ENCODE measurements at places on chromosomes 11 and 22.

- DNase-seq = no peak
These were observed 76.5 kb downstream of the PACSIN2 start for GRCh38 chr22:42938449-42938848.

DNA sequence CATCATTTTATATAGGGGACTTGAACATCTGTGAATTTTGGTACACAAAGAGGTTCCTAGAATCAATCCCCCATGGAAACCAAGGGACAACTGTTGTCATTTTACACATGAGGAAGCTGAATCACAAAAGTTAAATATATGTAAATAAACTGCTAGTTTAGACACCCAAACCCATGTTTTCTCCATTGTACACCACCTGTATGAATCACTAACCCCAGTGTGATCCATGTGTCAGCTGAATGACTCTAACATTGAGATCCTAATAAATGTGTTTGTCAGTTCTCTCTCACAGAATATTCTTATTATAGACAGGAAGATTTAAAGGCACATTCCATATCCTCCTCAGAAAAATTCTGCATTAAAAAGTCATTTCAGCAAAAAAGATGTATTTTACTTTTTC lies 83.3 kb downstream of the ATG16L2 start:
- DNase-seq = no peak

DNA sequence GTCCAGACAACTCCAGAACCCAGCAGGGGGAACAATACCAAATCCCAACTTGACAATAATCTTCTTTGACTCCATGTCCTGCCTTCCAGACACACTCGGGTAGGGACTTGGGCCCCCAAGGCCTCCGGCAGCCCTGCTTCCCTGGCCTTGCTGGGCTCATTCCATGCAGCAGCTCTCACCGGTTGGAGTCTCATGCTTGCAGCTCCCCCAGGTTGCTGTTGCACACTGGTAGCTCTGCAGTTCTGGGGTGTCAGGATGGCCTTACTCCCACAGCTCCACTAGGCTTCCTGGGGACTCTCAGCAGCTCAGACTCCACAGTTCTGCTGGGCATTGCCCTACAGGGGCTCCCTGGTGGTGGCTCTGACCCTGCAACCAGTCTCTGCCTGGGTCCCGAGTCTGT lies 42.8 kb downstream of the ST3GAL4 start:
- DNase-seq = no peak

- no peak for DNase-seq
These were observed 361.0 kb upstream of the ANO3 start for GRCh38 chr11:25970726-25971508.

DNA sequence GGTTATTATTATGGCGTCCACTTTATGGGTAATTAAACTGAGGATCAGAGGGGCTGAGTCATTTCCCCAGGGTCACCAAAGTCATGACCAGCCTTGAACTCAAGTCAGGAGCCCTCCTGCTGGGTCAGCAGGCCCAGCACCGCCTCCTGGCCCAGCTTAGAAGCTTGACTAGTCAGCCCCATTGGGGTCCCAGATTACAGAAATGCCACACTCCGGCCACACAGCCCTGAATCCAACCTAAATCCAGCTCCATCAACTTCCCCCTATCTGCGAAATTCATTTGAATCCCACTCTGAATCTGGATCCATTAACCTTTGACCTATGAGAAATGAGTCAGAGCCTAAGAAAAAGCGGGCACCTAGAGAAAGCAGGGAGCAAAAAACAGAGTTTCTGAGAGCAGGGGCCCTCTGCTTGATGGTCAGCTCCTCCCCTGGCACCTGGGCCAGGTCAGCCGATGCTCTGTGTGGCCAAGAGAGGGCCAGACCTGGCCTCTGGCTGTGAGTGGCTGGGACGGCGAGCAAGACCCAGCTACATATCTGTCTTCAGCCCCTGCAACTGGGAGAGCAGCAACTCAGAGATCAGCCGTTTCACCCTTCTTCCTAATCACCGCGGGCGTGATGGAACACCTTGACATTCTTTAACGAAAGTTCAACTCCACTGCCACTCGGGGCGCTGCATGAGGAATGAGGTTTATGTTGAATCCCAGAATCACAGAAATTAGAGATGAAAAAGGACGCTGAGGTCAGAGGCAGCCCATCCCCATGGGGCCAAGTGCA lies 196.1 kb downstream of the TRIM29 start:
- no peak for DNase-seq

Data from stimulated activated CD8-positive, alpha-beta memory T cell treated with anti-CD3 and anti-CD28 coated beads, Interleukin-4, amount 100 ng/mL, for 1 hour (primary cell).